ENCODE measurements at places on chromosomes 2 and 18.

- no peak for DNase-seq
Measured at GRCh38 chr18:46621871-46622270, 35.1 kb downstream of the LOXHD1 start.

- no peak for DNase-seq
Measured at GRCh38 chr18:9764011-9764481, 55.9 kb downstream of the RAB31 start.

GRCh38 chr2:54602736-54603322, 120.6 kb upstream of the EML6 start:
- no peak for DNase-seq

- DNase-seq: no peak
Measured at GRCh38 chr2:182621810-182622209, 94.2 kb upstream of the DNAJC10 start.

DNA sequence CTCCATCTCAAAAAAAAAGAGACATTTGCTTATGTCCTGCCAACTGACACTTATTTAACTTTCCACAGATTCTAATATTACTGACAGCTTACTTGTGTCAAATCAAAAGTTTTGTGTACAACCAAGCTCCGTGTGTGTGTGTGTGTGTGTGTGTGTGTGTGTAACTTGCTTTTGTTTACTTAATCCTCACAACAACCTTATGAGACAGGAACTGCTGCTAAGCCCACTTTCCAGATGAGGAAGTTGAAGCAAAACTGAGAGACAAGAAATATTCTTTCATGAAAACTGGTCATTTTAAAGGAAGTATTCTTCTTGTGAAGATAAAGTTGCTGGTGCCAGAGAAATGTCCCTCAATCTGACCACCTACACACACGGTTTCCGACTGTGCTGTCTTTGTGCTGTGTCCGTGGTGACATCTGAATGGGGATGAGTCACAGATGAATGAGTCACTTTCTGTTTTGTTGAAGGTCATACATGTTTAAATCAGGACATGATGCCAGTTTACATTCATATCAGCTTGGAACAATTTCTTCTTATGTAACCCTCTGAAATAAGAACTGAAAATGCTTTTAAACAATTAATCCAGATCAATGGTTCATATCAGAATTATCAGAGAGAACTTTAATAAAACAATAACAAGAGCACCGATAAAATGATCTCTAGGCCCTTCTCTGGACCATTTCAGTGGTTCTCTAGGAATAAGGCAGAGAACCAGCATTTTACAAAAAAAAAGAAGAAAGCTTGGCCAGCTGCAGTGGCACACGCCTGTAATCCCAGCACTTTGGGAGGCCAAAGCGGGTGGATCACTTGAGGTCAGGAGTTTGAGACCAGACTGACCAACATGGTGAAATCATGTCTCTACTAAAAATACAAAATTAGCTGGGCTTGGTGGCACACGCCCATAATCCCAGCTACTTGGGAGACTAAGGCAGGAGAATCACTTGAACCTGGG, 95.5 kb downstream of the THNSL2 start:
- DNase-seq: peak; percentile 56

DNA sequence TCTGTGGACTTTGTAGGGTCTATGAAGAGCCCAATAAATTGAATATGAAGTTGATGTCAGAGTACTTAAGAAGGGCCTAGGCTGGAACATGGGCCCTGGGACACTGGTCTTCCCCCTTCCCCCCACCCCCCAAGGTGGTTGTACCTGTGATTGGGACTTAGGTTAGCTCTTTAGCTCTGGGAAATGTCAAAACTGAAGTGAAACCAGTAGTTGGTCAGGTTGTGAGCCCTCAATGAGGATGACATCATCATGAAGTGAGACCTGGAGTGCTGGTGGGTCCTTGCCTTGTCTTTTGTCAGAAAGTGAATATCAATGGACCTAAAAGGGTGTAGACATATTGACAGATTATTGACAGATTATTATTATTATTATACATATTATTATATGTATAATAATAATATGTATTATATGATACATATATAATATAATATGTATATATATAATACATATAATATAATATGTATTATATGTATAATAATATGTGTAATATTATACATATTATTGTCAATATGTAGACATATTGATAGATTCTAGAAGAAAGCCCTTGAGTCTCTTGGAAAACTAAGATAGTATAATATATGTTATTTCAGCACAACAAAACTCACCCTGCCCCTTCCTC, 5.4 kb downstream of the MARS2 start:
- peak; percentile 71 for DNase-seq

- DNase-seq: peak; percentile 2
Measured at GRCh38 chr18:52339891-52340371, at the start of gene DCC. DCC (plus strand) TSS chr18:52340197; CDS start chr18:52340788, 591 bp downstream.

- no peak for DNase-seq
Measured at GRCh38 chr2:180732337-180732736, 248.1 kb upstream of the UBE2E3 start.

DNA sequence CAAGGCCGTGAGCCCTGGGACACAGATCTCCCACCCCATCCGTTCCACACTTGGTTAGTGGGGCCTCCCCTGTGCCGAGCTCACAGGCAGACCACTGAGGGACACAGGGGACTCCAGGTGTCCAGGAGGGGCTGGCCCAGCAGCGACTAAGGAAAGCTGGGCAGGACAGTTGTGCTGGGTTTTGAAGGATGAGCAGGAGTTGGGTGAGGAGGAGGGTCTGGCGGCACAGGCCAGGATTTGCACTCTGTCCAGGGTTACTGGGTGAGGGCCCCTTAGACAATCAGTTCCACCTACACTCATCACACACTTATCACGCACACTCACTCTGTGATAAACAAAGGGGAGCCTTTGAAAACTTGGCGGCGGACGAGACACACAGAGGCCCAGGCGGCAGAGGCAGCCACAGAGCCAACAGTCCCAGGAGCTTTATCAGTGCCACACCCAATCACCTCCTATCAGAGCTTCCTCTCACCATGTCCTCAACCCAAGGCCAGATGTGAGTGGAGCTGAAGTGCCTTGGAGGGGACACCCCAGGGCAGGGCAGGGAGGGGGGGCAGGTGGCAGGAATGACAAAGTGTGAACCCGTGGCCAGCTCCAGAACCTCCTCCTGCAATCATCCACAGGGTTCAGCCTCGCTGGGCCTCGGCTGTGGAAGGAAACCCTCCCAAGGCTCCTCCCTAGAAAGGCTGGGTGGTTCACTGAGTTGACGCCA, 26.6 kb downstream of the BIN1 start:
- peak; percentile 84 for DNase-seq

DNA sequence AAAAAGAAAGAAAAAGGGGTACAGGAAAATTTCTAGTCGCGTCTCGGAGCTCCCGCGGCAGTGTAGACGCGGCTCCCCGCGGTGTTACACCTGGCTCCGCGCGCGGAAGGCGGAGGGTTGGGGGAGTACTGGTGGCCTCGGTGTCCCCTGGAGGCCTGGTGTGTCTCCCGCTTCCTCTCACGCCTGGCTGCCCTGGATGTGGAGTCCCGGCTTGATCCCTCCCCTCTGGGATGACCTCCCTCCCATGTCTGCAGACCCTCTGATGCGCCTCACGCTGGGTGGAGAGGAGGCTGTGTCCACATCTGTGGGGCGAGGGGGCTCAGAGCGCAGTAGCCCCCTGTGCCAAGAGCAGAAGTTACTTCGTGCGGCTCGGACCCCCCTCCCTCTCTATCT, 1.2 kb downstream of the KIF5C start:
- peak; percentile 11 for DNase-seq

- no peak for DNase-seq
Measured at GRCh38 chr2:30282081-30282480, 50.7 kb downstream of the LBH start.

DNA sequence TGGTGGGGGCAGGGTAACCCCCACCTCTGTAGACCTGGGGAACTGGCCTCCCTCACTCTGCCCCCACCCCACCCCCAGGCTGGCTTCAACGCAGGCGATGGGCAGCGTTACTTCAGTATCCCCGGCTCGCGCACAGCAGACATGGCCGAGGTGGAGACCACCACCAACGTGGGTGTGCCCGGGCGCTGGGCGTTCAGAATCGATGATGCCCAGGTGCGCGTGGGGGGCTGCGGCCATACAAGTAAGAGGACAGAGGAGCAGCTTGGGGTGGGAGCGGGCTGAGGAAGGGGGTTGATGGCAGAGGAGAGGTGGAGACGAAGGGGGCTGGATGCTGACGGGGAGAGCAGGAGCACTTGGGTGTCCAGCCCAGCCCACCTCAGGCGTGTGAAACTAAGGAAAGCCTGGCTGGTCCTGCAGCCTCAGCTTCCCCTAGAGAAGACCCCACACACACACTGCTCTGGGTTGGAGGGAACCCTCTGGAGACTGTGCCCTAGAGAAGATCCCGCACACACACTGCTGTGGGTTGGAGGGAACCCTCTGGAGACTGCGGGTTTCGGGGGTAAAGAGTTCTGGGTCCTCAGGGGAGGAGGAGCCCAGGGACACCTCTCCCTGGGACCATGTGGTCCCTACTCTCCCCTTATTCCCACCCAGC, 36.2 kb downstream of the SNED1 start:
- no peak for DNase-seq

GRCh38 chr2:101368376-101368775, 18.9 kb downstream of the CREG2 start:
- no peak for DNase-seq

DNA sequence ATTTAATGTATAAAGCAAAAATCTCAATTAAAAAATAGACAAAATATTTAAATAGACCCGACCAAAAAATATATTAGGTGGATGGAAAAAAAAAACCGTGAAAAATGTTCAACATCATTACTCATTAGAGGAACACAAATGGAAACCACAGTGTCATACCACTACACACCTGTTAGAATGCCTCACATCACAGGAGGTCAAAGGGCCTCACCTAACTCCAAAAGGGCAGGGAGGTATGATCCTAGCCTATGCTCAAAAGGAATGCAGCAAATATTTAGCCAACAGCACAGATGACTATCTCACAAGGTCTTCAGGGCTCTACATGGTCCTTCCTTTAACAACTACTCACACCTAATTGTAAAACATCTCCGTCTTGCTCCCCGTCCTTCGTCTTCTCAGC, 185.5 kb upstream of the SETBP1 start:
- DNase-seq: no peak

DNA sequence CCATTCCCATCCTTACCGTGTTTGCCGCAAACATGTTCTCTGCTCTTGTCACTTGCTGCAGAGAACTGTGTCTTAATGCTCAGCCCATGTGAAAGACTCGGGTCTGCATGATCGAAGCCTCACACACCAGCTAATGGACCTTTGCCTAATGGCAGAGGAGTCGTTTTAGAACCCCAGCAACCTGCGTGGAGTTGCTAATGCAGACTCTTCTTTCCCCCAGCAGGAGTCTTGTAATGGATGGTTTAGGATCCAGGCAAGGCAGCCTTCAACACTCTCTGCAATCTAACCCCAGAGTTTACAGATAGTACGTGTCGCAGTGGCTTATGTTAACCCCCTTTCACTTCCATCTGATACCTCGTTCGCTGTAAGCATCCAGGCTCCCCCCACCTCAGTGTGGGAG, 316.4 kb downstream of the AGAP1 start:
- no peak for DNase-seq

GRCh38 chr2:73489053-73489452, 103.4 kb downstream of the ALMS1 start:
- DNase-seq: no peak

DNA sequence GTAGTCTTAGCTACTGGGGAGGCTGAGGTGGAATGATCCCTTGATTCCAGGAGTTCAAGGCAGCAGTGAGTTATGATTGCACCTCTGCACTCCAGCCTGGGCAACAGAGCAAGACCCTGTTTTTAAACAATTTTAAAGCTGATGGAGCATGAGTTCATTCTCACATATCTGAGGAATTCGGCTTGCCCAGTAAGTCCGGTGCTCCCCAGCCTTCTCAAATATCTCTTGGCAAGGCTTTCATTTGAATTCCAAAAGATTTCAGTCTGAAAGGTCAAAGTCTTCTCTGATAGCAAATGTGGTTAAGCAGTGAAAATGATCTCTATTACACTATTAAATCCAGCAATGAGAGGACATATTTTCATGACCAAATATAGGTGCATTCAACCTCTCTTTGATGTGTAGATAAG, 27.9 kb downstream of the PIEZO2 start:
- no peak for DNase-seq

DNA sequence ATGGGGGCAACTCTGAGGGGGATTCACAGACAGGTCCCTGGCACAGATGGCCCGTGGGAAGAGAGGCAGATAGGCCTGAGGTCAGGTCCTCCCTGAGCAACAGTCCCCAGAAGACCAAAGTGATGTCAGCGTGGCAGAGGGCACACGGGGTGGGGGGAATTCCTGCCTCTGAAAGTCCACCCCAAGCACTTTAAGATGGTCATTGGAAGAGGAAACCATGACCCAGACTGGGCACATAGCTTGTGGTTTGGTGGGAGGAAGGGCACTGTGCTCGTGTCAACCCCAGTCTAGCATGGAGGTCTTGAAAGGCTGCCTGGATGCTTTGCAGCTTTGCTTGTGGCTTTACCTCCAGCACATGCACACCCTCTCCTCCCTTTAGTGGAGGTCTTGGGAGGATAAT, 38.0 kb upstream of the SIX2 start:
- no peak for DNase-seq

DNA sequence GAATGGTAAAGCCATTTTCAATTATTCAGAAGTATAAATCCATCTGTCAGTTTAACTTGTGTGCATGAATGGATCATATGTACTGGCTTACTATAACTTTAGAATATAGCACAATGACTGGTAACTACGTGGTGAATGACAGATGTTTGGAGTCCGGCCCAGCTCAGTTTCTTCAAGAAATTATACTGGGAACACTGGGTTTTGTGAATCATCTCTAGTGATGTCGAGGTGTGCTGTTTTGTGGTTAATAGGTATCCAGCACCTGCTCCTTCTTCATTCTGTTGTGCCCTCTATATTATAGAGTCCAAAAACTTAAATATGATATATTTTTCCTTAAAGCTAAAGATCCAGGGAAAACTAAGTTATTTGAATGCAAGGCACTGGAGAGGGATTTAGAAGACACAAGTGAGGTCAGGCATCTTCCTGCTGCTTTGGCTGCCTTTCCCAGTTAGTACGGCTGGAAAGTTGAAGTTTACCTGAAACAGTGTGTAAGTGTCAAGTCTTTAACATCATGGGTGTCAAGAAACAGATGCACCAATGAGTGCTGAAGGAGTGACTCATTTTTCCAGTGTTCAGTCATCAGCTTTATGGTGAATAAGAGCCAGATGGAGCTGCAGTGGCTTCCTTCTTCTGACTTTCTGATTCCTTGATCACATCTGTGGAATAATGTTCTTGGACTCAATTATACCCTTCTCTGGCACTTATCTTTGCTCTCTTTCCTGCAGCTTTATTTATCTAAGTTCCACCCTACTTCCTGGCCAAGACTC, 1079.5 kb upstream of the CELF4 start:
- DNase-seq: peak; percentile 11
